ENCODE measurements at places on chromosomes 6 and 20.
A peak's percentile ranks its signal among the peaks of the same experiment; 100 is the strongest.

DNA sequence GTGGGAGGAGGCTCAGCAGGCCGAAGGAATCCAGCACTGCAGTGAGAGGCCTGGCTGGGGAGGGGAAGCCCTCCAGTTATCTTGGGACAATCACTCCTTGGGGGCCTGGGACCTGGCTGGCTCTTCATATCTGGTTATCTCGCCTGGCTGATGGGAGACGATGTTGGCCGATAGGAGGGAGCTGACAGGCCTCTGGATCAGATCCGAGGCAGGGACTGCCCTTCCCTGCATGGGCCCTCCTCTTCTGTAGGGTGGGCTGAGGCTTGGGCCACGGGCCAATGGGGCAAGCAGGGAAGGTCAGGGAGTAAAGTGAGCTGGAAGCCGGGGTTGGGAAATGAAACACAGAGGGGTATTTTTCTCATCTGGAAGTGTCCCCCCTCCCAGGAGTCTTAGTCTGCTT is 25.2 kb downstream of the MANBAL start:
- DNase-seq, result no peak

- no peak for DNase-seq
These were observed 296.3 kb downstream of the QKI start for GRCh38 chr6:163710532-163711470.

DNA sequence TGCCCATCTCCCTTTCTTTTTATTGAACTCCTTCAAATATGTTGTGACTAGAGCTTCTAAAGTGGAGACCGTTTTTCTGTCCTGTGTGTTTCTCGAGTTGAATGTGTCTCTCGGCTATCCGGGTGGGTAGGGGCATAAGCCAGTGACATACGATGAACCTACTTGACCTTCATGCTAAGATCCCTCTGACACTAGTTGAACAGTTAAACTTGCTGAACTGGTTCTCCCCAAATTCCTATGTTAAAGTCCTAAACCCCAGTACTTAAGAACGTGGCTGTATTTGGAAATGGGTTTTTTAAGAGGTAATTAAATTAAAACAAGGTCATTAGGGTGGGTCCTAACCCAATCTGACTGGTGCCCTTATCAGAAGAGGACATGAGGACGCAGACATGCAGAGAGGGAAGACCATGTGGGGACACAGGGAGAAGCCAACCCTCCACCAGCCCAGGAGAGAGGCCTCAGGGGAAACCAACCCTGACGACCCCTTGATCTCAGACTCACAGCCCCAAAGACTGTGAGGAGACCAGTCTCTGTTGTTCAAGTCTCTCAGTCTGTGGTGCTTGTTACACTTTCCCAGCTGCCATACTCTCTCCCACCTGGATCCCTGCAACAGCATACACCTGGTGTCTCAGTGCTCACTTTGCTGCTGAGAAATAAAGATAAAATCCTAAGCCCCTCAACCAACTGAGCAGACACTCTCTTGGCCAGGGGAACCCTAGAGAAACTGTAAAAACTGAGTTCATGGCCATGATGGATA is 208.4 kb downstream of the MYLK4 start:
- no peak for DNase-seq

DNA sequence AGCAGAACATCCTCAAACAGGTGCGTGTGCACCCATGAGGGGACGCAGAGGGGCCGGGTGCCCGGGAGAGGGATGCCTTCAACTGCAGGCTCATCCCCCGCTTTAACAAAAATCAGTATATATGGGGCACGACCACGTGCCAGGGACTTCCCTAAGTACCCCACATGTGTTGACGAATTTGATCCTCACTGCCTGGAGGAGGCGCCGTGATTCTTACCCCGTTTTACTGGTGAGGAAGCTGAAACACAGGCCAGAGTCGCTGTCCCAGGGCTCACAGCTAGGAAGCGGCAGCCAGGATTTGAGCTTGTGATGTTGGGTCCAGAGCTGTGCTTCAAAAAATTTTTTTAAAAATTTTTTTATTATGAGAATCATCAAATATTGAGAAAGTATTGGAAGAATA is 44.8 kb downstream of the ITPR3 start:
- no peak for DNase-seq

GRCh38 chr6:22696481-22696880 is 127.1 kb downstream of the HDGFL1 start:
- DNase-seq, result no peak

GRCh38 chr6:124190256-124190655 is 386.6 kb downstream of the NKAIN2 start:
- DNase-seq, result no peak

- DNase-seq, result no peak
These were observed 37.2 kb downstream of the DAAM2 start for GRCh38 chr6:39829331-39829730.

DNA sequence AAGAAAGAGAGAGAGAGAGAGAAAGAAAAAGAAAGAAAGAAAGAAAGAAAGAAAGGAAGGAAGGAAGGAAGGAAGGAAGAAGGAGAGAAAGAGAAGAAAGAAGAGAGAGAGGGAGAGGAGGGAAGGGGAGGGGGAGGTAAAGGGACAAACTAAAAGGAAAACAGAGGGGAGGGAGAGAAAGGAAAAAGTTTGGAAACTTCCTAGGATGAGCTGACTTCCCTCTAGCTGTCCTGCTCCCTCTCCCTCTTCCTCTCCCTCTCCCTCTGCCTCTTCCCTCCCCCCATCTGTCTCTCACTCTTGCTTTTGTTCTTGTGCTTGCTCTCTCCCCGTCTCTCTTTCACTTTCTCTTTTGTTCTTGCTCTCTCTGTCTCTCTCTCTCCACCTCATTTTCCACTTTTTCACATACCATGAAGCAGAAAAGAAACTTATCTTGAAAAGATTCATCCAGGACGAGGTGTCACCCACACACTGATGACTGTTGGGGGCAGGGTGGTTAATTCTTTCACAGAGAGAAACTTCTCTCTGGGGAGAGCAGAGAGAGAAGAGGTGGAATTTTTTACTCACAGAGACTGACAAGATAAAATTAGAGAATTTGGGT is 56.4 kb upstream of the DUSP22 start:
- peak; percentile 28 for DNase-seq

GRCh38 chr20:32558526-32558925 is 26.6 kb downstream of the NOL4L start:
- DNase-seq, result no peak

DNA sequence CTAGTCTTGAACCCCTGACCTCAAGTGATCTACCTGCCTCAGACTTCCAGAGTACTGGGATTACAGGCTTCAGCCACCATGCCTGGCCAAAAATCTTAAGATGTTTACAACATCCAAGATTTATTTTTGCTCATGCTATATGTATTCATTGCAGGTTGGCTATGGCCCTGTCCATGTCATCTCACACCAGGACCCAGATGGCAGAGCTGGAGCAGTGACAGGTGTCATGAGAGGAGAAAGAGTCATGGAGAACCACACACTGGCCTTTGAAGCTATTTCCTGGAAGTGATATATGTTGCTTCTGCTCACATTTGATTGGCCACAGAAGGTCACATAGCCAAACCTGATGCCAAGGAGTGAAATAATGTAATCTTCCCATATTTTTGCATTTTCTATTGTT is 13.8 kb upstream of the DDR1 start:
- DNase-seq, result no peak

DNA sequence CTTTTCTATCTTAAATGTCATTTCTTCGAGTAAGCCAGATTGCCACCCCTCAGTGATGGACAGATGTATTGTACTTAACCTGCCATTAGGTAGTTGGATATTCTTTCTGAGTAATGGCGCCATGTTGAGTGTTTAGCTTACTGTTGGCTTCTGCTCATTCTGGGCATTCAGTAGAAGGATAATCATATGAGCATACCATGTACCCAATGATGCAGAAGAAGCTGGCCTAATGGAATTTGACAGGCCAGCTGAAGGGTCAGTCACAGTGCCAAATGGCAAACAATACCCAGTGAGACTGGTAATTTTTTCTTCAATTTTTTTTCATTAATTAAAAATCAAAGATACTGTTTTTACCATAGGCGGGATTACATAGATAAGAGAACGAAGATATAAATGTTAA is 1010.8 kb upstream of the EYS start:
- DNase-seq, result no peak

DNA sequence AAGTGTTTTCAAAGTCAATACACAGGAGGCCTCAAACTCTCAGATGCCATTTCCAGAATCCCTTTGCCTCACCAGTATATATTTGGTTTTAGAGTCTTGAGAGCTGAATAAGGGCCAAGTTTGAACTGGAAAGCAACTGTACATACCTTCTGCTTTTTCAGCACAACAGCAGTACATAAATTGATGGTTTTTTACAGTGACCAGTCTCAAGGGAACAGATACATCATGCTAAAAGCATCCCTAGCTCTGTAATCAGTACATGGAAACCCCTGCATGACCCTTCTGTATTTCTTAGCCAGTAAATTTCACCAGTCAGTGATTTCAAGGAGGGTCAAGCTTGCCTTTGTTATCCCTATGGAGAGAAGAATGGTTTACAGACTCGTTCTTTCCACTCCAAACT is 40.6 kb upstream of the ECHDC1 start:
- DNase-seq, result peak; percentile 63

DNA sequence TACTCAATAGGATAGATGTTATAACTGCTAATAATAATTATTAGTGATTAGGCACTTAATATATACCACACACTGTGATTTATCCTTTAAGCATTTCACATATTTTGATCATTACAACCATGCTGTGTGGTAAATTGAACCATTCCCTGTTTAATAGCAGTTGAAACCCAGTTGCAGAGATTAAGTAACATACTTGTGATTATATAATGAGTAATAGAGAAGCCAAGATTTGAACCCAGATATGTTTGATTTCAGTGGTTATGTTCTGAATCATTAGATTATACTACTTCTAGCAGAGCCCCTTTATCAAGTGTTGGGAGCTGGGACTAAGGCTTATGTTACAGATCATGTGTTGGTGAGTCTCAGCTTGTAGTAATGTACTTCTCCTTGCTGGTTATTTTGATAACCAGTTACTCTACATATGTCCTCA is 44.1 kb downstream of the STK4 start:
- DNase-seq, result no peak

GRCh38 chr6:69627625-69628024 is 169.2 kb downstream of the LMBRD1 start:
- DNase-seq, result no peak

DNA sequence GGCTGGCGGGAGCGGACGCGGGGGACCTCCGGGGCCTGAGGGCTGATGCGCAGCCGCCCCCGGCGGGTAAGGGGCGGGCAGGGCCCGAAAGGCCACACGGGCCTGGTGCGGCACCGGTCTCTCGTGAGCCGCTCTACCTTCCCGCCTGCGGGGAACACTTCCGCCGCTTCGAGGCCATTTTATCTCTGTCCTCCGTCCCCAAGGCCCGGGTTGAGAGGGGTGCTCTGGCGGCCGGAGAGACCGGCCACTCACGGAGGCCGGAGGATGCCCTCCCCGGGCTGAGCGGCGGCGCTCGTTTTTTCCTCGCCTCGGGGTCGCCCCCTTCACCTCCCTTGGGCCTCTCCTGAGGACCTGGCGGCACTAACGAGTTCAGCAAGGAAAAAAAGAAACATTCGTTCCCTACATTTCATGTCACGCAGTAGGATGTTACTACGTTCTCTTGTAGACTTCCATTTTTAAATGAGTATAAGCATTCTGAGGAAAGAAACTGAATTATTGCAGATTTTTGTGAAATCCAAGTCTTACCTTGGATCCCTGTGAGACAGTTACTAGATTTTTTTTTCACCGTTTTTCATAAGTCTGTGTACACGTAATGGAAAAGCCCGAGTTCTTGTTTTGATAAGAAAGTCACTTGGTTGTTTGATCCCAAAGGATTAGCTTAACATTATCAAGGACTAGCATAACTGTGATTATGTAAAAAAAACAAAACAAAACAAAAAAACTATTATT is 575 bp downstream of the WTAP start:
- no peak for DNase-seq

GRCh38 chr20:50885068-50885467 is 46.2 kb downstream of the ADNP start:
- no peak for DNase-seq

All from fibroblast of the conjunctiva (primary cell).